Muscle of leg (tissue), 16 donors: ENCODE measurements at places on chromosomes 13 and 19. TPM values are rescaled to one million over a fixed set of nuclear protein-coding genes. Genes with fewer than 3 reads are reported as not detected.

- H3K27me3 ChIP-seq, result peaks cover 16% of the 10 kb centered on the region
- peaks cover 6% of the 10 kb centered on the region for H3K4me1 ChIP-seq
- peak; percentile 80 for DNase-seq
- no peak overlapping the region for H3K4me3 ChIP-seq
- H3K36me3 ChIP-seq, result no peaks in the 10 kb centered on the region
These were observed 154.9 kb downstream of the TM9SF2 start for GRCh38 chr13:99656092-99656745.

DNA sequence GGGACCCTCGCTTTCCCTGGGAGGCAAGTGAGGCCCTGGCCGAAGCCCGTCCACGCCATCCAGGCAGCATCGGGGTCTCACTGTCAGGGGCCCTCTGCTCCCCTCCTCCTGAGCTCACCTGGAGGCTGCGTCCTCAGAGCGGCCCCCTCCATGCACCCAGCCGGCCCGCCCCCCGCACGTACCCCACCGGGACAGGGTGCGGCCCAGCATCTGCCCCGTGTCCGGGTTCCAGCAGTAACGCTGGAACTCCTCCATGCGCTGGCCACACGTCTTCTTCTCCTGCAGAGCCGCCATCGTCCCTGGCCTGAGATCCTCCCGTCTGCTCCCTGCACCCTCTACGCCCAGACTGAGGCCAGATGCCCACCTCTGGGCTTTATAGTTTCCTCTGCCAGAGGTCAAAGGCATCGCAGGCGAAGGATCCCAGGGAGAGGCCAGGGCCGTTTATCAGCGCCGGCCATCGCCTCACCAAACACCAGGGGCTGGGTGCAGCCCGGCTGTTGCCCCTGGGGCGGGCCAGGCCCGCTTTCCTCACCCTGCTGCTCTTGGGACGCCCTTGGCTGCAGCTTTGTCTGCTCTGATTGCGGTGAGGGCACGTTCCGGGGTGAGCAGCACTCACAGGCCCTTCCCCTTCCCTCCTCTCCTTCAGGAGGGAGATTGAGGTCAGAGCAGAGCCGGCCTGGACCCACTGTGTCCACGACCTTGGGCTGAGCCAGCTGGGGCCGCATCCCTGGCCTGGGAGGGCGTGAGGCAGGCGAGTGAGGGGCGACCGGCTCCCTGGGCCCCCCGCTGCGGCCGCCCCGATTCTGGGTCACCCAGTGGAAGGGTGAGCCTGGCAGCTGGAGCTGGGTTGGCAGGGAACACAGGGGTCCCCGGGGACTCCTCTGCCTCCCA lies at the start of gene ATP4B:
TSS of gene ATP4B (minus strand) at position 348 of the 891 bp plus-strand sequence. CDS start at position 294, 54 bp downstream.
- H3K4me3 ChIP-seq, result no peak within 1 kb of the TSS
- H3K4me1 ChIP-seq, result peaks cover 8% of the 10 kb centered on the region
- no peaks in the 10 kb centered on the region for H3K36me3 ChIP-seq
- no peak within 1 kb of the TSS for H3K27ac ChIP-seq
- H3K27me3 ChIP-seq, result no peaks in the 10 kb centered on the region

GRCh38 chr13:85441975-85442374 lies 357.2 kb downstream of the SLITRK6 start:
- no peak for DNase-seq
- H3K4me1 ChIP-seq, result no peaks in the 10 kb centered on the region
- H3K36me3 ChIP-seq, result no peaks in the 10 kb centered on the region
- no peak overlapping the region for H3K27ac ChIP-seq
- no peaks in the 10 kb centered on the region for H3K27me3 ChIP-seq

DNA sequence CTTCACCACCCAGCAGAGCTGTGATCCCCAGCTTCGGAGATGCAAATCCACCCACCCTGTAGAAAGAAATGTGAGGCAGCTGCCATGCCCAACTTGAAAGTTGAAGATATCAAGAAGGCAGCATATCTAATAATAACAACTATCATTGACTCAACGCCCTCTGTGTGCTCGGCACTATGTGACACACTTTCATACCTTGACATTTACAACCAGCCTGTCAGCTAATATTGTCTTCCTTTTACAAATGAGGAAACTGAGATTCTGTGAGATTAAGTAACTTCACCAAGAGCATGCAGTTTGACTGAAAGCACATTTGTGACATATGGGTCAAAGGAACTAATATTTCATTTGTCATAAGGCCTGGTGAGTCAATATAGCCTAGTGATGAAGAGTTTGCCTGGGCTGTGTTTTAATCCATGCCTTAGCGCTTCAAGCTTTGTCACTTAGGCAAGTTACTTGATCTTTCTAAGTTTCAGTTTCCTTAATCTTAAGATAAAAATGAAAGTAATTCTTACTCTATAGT lies 137.0 kb downstream of the FLT1 start:
- no peak overlapping the region for H3K4me3 ChIP-seq
- DNase-seq, result no peak
- no peaks in the 10 kb centered on the region for H3K36me3 ChIP-seq
- H3K27me3 ChIP-seq, result no peaks in the 10 kb centered on the region

- H3K4me1 ChIP-seq, result peaks cover 28% of the 10 kb centered on the region
- no peak within 1 kb of the TSS for H3K27ac ChIP-seq
- H3K27me3 ChIP-seq, result peaks cover 87% of the 10 kb centered on the region
- peak; percentile 81 for DNase-seq
- H3K4me3 ChIP-seq, result peak within 1 kb of the TSS; percentile 50
- no peaks in the 10 kb centered on the region for H3K36me3 ChIP-seq
These were observed at the start of gene POU4F1 for GRCh38 chr13:78603240-78603957. Gene POU4F1 (minus strand): TSS chr13:78603552. CDS start chr13:78603326, 226 bp downstream.

Gene ZSCAN4
- polyA plus RNA-seq, result not detected

Gene SYNGR4
- polyA plus RNA-seq, result not detected

Gene MADCAM1
- polyA plus RNA-seq, result 5.1 TPM

Gene KIR2DL3
- not detected for polyA plus RNA-seq

Gene RNF225
- not detected for polyA plus RNA-seq

Gene DAND5
- not detected for polyA plus RNA-seq

Gene TMEM221
- 1.0 TPM for polyA plus RNA-seq

Gene ZNF433
- polyA plus RNA-seq, result 4.4 TPM

Gene CLEC17A
- 0.19 TPM for polyA plus RNA-seq

Gene ZNF577
- 19.7 TPM for polyA plus RNA-seq

Gene LILRB5
- polyA plus RNA-seq, result 7.2 TPM
